ENCODE measurements at places on chromosomes 3 and 15.

DNA sequence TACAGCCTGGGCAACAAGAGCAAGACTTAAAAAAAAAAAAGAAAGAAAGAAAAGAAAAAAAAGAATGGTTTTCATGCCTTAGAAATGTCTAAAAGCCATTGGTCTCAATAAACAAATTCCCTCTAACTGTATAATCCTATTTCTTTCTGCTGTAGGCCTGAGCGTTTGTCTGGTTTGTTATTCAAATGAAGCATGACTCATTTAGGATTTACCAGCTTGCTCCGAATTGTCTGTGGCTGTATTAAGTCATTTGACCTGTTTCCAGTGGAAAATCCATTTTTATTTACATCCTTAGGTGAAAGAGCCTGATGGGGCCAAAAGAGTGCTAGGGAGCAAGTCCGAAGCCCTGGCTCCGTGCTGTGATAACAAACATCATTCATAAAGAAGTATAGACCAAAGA, 73.8 kb downstream of the BDH1 start:
- peak; percentile 64 for DNase-seq

DNA sequence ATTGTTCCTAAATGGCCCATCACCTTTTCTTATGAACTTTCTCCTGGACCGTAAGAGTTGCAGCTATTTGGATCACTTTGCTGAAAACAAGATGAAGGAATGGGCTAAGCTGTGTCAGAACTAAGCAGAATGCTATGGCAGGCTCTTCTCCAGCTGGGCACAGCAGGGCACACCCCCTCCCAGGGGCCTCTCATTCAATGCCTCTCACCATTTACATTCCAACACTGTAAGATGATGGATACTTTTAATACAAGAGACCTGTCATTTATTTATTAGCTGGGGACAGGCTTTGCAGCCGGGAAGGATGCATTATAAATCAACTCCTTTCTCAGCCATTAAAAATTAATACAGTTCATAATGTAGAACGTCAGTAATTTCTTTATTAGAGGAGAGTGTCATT, 240.1 kb downstream of the NTRK3 start:
- no peak for DNase-seq

GRCh38 chr15:79440355-79440908, 8.3 kb downstream of the MINAR1 start:
- DNase-seq: no peak

DNA sequence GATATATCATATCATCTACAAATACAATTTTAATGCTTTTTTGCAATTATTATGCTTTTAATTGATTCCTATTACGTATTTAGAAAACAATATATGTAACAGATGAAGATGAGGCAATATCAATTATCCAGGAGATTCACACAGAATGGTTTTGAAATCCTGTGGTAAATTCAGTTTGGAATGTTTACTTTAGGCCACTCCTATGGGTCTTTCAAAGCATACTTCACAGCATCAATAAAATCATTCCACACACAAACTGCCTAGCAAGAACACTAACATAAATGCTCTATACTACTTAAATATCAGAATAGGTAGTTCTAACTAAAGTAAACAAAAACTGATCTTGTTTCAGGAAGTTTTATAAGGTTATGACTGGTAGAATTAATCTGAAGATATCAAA, 90.5 kb downstream of the FAM227B start:
- DNase-seq: peak; percentile 17

DNA sequence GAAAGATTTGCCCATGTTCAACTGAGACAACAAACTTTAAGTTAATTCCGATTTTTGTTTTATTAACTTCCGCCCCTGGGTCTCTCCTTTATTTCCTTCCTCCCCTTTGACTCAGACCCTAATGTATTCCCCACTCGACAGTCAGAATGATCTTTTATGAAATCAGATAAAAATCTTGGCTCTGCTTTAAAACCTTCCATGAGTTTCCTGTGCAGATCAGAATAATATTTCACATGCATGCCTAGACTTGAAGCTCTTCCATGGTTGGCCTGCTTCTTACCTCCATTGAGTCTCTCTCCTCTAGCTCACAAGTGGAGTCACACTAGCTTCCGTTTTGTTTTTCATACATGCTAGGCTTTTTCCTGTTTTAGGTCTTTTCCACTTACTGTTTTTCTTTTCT, 116.8 kb upstream of the SPATA16 start:
- DNase-seq: no peak

DNA sequence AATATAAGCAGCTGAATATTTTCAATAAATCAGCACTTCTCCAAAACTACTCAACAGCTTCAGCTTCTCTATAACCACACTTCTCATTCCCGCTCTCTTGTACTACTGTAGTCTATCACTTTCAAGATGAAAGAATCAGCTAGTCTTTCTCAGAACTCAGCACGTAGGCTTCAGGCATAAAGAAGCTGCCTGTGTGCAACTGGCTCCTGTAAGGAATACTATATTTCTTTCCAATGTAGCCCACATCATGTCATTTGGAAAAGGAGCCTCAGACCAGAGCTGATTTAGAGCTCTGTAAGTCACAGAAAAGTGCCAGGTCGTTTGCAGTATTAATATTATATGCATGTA, 62.3 kb downstream of the FMN1 start:
- DNase-seq: no peak

- DNase-seq: no peak
These were observed 27.7 kb downstream of the BLM start for GRCh38 chr15:90744759-90745402.

- no peak for DNase-seq
These were observed 54.8 kb downstream of the ZNF609 start for GRCh38 chr15:64515196-64515595.

GRCh38 chr3:181687731-181688130, 24.0 kb upstream of the SOX2 start:
- DNase-seq: no peak

- no peak for DNase-seq
These were observed 295.1 kb downstream of the SHOX2 start for GRCh38 chr3:157810924-157811718.

- DNase-seq: no peak
These were observed 312.1 kb downstream of the SLC9A9 start for GRCh38 chr3:143535994-143536784.

DNA sequence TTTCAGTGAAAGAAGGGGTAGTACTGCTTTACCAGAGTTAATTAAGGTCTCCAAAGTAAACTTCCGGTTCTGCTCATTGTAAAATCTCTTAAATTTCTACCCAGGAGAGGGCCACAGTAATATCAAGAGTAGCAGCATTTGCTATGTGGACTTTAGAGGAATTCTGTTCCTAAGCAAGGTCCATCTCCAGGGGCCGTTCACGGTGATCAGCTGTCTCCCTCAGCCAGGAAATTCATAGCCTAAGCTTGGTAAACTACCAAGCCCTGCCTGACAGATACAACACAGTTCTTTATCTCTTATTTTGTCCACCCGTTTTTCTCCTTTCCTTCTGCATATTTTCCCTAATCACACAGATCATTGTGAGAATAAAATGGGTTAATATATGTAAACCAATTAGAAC, 2.3 kb downstream of the DUT start:
- no peak for DNase-seq

- peak; percentile 28 for DNase-seq
These were observed 38.2 kb upstream of the FAM174B start for GRCh38 chr15:92693691-92694331.

DNA sequence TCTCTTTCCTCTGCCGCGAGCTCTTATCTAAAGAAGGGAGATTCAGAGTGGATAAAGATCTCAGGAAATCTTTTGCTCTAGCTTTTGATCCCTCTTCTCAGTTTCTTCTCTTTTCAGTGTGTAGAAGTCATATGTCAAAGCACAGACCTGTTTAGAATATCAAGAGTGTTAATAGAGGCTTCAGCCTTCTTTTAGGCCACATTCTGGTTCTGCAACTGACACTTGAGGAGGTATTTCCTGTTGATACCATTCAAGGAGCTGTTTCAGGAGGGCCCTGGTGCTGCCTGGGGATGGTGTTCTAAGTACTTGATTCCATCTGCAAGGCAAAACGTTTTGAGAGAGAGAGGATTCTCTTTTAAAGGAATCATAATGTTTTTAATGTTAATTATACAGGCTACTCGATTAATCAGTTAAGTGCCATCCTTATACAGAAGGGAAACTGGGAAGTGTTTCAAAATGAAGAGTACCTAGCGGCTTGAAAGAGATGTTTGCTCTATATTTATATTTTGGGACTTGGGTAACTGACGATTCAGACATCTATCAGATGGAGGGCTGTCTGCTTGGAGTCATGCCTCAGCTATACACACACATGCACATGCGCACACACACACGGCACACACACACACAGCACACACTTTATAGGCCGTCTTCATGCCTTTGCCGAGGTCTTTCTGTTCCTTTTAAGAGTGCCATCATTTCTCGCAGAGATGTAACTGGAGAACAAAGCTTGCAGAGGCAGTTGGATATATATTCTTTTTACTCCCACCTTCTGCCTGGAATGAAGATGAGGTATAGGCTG, 313.9 kb downstream of the PTPRG start:
- peak; percentile 48 for DNase-seq

GRCh38 chr15:34246276-34246976, 21.6 kb downstream of the EMC4 start:
- DNase-seq: no peak

- no peak for DNase-seq
These were observed 353.4 kb downstream of the RORA start for GRCh38 chr15:60875681-60876080.

GRCh38 chr3:98977520-98977919, 76.0 kb upstream of the DCBLD2 start:
- peak; percentile 79 for DNase-seq

DNA sequence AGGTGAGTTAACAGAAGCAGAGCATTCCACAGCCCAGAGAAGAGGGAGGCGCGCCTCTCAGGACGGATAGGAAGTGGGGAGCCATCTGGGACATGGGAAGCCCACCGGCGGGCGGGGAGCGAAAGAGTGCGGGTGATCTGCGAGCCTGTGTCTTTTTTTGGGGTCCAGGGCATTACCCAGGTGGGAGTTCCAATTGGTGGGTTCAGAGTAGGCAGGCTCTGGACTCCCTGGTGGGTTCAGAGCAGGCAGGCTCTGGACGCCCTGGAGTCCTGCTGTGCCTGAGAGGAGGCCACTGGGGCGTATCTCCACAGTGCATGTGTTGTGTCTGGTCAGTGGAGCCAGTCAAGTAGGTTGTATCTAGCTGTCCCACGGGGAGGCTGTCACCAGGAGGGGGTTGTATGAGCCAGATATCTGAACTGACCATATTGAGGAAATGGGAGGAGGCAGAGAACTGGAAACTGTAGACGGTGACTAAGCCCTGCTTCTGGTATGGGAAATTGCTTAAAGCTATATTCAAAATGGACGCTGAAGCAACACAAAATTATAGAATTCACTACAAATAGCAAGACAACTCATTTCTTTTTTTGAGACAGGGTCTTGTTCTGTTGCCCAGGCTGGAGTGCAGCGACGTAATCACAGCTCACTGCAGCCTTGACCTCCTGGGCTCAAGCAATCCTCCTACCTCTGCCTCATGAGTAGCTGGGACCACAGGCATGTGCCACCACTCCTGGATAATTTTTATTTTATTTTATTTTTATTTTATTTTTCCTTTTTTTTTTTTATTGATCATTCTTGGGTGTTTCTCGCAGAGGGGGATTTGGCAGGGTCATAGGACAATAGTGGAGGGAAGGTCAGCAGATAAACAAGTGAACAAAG, 34.5 kb upstream of the CHST2 start:
- peak; percentile 27 for DNase-seq

DNA sequence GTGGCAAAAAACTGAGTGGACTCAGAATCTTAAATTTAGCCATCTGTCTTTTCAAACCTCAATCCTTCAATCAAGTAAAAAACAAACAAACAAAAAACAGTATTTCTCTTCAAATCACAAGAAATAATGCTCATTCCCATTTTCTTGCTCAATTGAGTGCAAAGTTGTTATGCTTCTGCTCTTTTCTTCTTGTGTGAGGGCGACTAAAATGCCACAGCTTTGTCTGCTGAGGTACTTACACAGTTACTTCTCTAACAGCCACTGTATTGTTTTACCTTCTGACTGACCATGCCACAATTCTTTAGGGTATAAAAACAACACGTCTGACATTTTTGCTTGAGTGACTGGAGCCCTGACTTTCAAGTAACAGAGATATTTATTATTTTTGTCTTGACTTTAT, 617.4 kb downstream of the NAALADL2 start:
- DNase-seq: no peak

- DNase-seq: no peak
These were observed 48.2 kb upstream of the FNDC3B start for GRCh38 chr3:171991166-171991565.

DNA sequence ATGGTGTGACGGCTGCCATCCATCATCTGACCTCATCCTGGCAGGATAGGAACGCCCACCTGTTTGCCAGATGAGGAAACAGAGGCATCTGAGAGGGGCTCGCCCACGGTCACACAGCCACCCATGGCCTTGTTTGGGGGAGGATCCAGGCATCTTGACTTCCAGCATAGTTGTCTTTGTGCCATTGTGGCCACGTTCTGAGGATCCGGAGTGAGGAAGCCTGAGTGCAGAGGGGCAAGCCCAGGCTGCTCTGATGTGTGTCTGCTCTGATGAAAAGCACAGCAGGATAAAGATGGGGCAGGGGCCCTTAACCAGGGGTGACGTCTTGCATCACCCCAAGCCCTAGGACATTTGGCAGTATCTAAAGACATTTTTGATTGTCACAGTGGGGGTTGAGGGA, 58.7 kb downstream of the FGD5 start:
- no peak for DNase-seq

DNA sequence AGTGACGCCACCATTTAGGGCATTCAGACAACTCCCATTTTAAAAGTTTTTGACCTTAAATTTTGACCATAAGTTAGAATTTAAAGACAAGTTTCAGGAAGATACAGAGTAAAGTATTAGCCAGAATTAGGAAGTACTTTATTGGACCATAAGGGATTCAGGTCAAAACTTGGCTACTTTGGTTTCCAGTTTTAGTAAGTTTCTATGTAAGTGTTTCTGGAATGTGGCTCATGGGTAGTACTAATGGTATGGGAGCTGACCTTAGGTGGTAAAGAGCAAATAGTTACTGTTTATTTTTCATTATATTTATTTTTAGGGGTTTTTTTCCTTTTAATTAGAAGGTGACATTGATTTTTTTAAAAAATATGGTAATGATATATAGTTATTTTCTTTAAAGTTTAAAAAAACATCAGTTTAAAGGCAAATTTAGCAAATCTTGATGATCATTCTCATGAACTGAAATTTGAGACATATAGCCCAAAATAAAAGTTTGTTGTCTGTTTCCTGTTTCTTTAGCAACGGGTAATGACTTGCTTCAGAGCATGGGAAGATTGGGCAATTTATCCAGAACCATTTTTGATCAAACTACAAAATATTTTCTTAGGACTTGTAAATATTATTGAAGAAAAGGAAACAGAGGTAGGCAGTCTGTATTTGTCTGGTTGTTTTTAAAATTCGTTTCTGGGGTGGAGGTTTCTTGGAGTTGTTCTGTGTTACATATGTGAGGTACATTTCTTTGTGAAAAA, 34.3 kb downstream of the U2SURP start:
- DNase-seq: no peak

- DNase-seq: peak; percentile 46
These were observed 427.1 kb upstream of the C2CD4B start for GRCh38 chr15:62591842-62592838.

All from fibroblast of skin of abdomen (primary cell).